ENCODE measurements at places on chromosomes 1 and 21.

DNA sequence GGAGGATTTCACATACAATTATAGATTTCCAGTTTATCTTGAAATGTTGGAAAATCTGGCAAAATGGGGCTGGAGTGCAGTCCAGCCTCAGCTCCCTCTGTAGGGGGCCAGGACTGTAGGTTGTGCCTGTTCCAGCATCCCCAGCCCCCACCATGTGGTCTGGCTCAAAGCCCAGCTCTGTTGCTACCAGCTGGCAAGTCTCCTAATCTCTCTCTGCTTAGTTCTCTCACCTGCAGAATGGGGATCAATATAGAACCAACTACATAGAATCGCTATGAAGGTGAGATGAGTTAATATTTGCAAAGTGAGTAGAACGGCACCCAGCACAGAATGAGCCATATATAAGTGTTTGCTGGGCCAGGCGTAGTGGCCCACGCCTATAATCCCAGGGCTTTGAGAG, 50.0 kb upstream of the TARDBP start:
- peak; percentile 99 for DNase-seq

DNA sequence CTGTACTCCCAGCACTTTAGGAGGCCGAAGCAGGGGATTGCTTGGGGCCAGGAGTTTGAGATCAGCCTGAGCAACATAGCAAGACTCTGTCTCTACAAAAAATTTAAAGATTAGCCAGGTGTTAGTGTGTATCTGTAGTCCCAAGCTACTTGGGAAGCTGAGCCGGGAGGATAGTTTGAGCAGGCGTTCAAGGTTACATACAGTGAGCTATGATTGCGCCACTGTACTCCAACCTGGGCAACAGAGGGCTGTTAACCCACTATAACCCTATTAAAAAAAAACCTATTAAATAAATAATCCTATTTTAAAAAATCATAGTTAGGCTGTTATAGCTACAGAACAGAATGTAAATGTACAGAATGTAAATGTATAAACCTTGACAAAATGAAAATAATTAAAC, 2.2 kb downstream of the MIS18A start:
- no peak for DNase-seq

- DNase-seq: no peak
Measured at GRCh38 chr1:30986755-30987154, 78.2 kb upstream of the SDC3 start.

- no peak for DNase-seq
Measured at GRCh38 chr1:21312407-21312992, 22.2 kb upstream of the ECE1 start.

- peak; percentile 82 for DNase-seq
Measured at GRCh38 chr1:115430441-115431158, 92.6 kb upstream of the NGF start.

- no peak for DNase-seq
Measured at GRCh38 chr1:66527686-66528085, 6.3 kb upstream of the SGIP1 start.

- DNase-seq: no peak
Measured at GRCh38 chr1:230425252-230426091, 660 bp downstream of the PGBD5 start.

GRCh38 chr21:17195976-17196375, 316.9 kb upstream of the CXADR start:
- no peak for DNase-seq

DNA sequence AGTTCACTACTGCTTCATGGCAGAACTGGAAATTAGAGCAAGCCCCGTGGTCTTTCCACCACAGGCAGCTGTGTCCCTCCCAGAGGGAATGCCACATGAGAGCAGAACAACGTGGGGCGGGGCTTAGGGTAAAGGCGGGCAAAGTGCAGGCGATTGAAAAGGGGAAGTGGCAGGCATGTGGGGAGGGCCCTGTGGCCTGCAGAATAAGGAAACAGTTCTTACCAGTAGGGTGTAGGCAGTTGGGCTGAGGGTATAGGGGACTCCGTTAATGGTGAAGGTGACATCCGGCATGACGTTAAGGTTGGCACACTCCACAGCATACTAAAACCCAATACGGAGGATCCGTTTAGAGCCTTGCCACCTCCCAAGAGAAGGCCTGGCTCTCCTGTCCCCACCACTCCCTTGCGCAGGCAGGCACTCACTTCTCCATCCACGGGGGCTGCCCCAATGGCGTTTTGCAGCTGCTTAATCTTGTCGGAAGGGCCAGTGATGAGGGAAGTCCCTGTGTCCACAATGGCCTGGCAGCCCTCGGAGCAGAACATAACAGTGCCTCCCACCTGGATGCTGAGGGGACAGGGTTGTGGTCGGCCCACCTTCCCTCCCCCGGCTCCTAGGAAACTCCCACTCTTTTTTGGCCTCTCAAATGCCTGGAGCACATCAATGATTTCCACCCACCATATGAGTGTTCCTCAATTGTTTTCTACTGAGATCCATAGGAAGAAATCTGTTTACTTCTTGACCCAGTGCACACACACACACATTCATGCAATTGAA, 9.1 kb upstream of the RAB7B start:
- no peak for DNase-seq

DNA sequence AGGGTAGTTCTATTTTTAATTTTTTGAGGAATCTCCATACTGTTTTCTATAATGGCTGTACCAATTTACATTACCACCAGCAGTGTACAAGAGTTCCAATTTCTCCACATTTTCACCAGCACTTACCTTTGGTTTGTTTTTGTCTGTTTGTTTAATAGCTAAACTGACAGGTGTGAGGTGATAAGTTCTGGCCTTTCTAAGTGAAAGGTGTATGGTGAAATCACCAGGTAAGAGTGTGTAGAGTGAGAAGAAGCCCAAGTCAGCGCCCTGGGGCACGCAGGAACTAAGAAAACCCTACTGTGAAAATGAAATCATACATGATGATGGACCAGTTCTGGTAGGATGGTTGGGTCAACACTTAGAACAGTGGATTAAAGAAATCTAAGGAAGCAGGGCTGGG, 34.5 kb downstream of the BTG3 start:
- no peak for DNase-seq

- no peak for DNase-seq
Measured at GRCh38 chr1:15684468-15685291, 560 bp downstream of the PLEKHM2 start.

GRCh38 chr1:6294890-6295556, 34.1 kb upstream of the GPR153 start:
- DNase-seq: no peak

DNA sequence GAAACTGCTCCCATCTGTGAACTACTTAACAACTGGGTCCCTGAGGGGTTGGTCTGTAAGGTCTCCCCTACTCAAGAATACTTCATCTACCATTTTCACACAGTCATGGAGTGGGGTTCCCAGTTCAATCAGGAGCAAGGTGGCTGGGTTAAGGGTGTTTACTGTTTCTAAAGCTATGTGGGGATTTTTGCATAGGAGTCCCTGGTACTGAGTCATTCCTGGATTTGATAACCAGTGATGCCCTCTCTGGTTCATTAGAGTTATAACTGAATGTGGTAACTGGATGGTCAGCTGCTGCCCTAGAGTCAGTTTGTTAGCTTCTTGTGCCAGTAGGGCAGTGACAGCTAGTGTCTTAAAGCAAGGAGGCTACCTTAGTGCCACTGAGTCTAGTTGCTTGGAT, 29.4 kb upstream of the KCNJ15 start:
- no peak for DNase-seq

- DNase-seq: peak; percentile 69
Measured at GRCh38 chr1:155911156-155912055, at the start of gene RIT1. RIT1 (minus strand) TSS chr1:155911349; CDS start chr1:155910761, 588 bp downstream.

GRCh38 chr21:24197923-24198322, 1409.4 kb downstream of the MRPL39 start:
- DNase-seq: no peak

GRCh38 chr1:116172666-116173065, 61.5 kb downstream of the MAB21L3 start:
- DNase-seq: no peak

DNA sequence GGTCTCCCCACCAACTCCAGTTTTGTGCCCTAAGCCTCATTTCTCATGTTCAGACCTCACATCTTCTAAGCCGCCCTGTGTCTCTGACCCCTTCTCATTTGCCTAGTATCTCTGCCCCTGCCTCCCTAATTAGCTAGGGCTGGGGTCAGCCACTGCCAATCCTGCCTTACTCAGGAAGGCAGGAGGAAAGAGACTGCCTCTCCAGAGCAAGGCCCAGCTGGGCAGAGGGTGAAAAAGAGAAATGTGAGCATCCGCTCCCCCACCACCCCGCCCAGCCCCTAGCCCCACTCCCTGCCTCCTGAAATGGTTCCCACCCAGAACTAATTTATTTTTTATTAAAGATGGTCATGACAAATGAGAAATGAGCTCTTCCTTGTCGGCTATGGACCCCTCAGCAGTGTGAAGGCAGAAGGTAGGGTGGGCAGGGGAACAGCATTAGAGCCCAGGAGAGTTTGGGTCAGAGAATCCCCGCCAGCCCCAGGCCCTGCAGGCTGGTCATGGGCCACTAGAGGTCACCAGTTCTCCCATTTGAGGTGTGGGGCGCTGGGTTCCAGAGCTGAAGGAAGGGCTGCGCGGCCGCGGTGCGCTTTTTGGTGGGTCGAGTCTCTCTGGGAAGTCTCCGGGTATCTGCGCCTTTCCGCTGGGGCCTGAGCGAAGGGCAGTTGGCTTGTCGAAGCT, 11.5 kb downstream of the ADAMTSL4 start:
- DNase-seq: peak; percentile 94

DNA sequence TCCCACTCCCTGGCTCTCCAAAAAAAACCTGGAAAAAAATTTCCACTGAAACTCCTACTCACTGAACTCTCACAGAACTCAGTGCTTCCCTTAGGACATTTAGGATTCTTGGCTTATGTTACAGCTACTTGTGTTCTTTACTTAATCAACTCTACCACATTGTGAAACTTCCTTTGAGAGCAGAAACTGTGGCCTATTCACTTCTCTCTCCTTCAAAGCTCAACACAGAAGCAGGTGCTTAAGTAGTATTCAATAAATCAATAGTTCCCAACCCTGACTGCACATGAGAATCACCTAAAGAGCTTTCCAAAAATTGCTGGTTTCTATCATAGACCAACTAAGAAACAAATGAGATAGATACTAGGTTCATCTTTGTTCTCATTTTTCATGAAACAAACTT, 67.9 kb upstream of the DMRTA2 start:
- DNase-seq: no peak

DNA sequence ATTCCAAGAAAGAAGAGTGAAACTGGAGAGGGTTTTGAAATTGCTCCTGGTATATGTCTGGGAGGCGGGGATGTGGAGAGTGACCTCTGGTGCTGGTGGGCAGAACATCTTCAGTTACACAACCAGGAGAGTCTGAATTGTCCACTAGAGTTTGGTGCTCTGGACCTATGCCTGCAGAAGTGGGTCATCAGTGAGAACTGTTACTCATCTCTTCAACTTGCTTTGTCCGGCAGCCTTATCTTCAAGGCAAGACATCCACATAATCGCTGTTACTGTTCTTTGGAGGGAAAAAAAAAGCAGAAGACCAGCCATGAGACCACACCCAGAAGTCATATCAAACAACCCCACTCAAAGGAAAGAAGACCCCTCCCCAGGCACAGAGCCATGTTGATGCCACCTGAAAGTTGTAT, 14.9 kb downstream of the SH2D1B start:
- no peak for DNase-seq

DNA sequence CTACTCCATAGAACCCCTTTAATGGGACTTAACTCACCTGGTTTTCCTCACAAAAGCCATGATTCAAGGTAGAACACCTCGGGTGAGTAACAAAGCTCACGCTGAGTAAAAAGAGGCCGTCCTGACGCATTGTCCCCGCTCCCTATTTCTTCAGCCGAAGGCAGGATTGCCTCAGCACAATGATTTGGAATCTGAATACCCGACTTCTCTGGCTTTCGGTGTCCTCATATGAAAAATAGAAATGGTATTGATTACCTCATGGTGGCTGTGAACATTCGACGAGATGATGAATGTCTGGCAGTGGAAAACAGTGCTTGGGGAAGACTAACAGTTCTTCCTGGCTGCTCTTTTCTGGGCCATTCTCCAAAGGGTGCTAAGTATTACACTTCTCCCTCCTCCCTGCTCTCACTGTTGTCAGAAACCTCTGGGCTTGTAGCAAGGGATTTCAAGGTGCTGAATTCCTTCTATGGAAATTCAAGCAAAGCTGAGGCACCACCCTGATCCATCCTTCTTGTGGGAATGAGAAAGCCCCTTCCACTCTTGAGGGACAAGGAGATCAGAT, 148.3 kb downstream of the C1orf94 start:
- no peak for DNase-seq

DNA sequence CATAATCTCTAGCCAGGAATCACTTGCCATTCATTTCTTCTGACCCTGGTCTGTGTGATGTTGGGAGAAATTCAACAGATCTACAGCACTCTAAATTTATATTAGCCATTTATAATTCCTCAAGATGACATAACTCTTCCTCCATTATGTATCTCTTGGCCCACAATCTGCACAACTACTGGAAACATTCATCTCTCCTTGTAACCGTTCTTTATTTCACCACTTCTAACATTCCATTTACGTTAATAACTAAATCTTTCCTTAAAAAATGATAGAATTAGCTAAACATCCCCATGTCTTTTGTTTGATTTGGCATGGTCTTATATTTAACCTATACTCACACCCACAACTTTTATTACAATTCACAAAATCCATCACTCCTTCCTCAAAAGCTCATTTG, 166.0 kb downstream of the COL11A1 start:
- DNase-seq: no peak

- DNase-seq: no peak
Measured at GRCh38 chr1:43284065-43284464, 1.3 kb downstream of the C1orf210 start.

GRCh38 chr1:98981917-98982513, 22.6 kb downstream of the PLPPR5 start:
- DNase-seq: no peak

GRCh38 chr21:32803651-32804050, 32.1 kb upstream of the PAXBP1 start:
- no peak for DNase-seq

DNA sequence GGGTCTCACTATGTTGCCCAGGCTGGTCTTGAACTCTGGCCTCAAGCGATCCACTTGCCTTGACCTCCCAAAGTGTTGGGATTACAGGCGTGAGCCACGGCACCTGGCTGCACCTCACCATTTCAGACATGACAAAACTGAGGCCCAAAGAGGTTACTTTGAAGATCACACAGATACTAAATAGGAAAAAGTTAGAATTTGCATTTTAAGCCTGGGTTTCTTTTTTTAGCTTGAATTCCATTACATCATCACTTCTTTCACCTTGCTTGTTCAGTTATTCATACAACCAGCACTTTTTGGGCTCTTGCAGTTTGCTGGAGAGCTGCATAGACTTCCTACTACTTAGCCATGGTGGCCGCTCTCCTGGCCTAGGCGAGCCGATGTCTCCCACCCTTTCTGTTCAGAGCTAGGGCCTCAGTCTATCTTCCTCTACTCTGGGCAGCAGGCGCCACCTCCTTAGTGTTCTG, 16.3 kb upstream of the CD2 start:
- DNase-seq: no peak

- DNase-seq: no peak
Measured at GRCh38 chr1:98482611-98483010, 178.9 kb upstream of the SNX7 start.

GRCh38 chr1:113943028-113943811, 14.1 kb downstream of the HIPK1 start:
- no peak for DNase-seq

Measured in DMS153 (cell line).